NCI-H2227 treated with DMSO at 0.1 percent for 48 hours (cell line): ENCODE measurements at places on chromosomes 6 and 20.

DNA sequence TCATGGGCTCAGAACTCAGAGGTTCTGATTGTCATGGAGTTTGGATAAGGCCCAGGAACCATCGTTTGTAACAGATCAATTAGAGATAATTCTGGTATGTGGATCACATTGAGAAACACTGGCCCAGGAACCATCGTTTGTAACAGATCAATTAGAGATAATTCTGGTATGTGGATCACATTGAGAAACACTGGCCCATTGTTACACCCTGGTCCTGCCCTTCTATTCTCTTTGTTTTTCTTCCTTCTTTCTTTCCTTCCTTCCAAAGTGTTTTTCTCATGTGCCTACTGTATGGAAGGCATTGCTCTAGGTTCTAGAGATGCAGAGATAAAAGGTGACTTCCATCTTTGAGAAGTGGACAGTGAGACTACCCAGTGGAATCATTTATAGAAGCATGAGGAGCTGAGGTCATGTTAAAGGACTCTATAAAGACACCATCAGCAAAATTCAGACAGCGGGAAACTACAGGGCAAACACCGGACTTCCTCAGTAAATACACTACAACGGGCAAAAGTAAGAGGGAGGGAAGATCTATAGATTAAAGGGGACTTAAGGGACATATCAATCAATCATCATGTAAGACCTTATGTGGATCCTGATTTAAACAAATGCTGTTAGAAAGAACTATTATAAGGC, 153.8 kb downstream of the UNC5CL start:
- no peak for DNase-seq

DNA sequence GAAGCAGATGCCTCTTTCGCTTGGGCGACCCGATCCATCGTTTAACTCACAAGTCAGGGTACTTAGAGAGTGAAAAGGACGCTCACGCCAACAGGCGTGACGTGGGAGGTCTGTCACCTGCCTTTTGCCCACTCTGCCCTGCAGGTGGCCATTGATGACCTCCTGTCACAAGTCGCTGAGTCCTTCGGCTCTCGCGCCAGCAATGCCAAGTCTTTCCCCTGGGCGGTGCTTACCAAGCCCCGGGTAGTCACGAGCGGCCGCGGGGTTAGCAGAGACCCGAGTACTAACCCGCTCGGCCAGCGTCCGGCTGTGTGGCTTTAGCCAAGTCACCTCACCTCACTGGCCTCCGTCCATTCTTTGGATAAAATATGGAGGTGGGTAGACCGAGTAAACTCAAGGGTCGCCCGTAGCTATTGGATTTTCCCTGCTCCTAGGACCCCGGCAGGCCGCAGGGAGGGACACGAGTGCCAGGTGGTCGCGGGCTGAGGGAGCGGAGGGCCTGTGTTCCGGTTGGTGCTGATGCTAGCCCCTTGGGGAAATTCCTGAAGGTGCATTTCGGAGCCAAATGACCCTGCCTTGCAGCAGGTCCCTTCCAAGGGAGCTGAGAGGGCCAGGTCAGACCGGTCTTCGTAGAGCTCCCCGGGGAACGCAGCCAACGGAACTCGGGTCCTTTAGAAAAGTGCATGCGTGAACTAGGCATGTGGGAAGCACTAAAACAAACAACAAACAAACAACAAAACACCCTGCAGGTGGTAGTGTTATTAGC, 668 bp downstream of the PKIB start:
- DNase-seq: no peak

DNA sequence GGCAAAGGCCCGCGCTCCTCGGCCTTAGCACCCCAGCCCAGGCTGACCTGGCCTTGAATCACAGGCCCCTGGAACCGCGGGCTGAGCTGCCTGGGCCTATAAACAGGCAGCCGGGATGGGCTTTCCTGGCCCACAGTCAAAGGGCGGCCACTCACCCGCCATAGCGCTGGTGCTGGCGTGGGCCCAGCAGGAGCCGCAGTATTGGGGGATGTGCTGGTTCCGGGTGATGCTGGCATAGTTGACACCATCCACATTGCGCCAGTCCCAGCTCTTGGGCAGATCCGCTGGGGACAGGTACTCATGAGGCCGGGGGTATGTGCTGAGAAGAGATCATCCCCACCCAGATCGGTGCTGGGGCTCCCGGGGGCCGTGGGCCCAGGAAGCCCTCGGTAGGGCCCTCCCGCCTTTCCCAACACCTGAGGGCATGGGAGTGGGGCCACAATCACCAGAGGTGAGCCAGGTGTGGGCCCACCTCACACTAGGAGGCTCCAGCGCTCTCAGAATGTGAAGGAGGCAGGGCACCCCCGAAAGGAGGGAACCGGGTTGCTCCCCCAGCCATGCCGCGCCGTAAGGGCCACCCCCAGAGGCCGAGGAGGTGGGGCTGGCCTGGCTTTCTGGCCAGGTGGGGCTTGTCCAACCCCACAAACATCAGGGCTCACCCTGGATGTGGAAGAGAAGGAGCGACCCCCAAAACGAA, 739 bp downstream of the CTSZ start:
- no peak for DNase-seq

GRCh38 chr20:63748934-63749270, 9.3 kb downstream of the SLC2A4RG start:
- DNase-seq: no peak

DNA sequence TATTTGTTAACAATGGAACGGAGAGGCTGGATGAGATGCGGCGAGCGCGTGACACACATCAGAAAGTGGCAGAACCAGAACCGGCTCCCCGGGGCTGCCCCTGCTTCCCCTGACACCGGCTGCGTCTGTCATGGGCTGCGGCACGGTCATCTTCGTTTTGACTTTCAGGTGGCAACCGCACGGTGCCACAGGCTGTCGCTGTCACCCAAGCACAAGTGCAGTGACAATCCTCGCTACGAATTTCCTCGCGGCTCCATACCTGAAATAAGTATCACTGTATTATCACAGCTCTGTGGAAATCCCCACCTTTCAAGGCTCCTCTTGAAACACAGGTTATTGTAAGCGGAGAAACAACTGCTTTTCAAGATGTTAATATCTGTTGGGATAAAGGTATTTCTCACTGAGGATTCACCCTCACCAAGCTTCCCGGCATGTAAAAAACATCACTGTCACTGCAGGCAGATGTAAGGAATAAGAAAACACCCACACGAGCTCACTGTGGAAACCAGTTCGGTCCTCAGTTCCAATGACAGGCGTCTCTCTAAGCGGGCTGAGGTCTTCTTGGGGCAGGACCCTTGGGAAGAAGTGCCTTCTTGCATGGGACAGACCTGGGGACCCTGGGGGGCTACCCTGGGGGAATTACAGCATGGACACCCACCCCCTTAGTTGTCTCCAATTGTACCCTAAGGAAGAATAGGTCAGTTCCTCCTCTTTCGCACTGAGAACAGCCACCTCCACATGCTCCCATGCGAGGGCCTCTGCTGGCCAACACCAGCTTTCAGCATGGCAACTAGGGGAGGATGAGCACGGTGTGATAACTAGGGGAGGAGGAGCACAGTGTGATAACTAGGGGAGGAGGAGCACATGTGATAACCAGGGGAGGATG, 86.3 kb downstream of the DACT2 start:
- no peak for DNase-seq

GRCh38 chr20:62739067-62739466, 30.4 kb downstream of the NTSR1 start:
- DNase-seq: no peak

- no peak for DNase-seq
These were observed 41.8 kb downstream of the KCNS1 start for GRCh38 chr20:45059022-45059728.

GRCh38 chr20:33702861-33703260, 16.7 kb upstream of the E2F1 start:
- DNase-seq: no peak

- no peak for DNase-seq
These were observed 1.8 kb upstream of the SLC44A4 start for GRCh38 chr6:31880616-31881015.

DNA sequence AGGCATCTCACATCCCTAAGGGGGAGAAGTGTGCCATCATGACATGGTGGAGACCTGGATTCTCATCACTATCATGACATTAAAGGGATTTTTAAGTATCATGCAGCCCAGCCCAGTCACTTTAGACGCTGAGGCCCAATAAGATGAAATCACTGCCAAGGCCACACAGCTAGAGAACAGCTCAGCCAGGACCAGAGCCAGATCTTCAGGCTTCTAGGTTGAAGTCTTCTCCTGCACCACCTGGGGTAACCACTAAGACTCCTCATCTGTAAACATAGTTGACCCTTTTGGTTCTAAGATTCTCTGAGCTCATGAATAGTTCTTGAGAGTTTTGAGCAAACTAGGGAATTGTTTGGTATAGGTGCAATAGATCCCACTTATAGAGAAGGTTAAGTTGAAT, 125.1 kb downstream of the TCP11 start:
- DNase-seq: no peak

- DNase-seq: no peak
These were observed 212.3 kb upstream of the HEY2 start for GRCh38 chr6:125537090-125537489.

DNA sequence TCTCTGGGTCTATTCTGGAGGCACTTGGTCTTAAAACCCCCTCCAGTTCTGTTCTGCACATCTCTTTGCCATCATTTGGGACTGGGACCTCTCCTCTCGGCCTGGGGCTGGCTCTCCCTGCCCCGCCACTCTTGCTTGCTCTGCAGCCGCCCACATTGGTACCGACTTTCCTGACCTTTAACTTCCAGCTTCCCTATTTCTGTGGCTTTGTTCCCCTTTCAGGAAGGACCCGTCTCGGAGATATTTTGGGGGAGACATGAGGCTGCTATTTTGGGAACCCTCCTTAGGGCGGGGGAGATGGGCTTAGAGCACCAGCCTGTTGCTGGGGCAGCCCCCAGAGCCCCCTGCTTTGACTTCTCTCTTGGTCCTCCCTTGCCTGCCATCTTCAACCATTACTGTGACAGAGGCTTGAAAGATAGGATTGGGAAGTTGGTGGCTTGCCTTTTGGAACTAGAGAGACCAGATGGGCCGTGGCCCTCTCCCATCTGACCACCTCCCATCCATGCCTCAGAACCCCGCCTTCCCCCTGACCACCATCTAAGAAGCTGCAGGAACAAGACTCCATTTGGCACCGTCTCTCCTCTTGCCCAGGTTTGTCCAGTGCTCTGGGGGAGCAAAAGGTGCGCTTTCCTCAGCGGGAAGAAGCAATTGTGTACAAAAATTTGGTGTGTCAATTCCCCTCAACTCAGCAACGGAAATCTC, 914 bp downstream of the TREM2 start:
- no peak for DNase-seq

- DNase-seq: no peak
These were observed 91.1 kb upstream of the THBS2 start for GRCh38 chr6:169344750-169345065.

DNA sequence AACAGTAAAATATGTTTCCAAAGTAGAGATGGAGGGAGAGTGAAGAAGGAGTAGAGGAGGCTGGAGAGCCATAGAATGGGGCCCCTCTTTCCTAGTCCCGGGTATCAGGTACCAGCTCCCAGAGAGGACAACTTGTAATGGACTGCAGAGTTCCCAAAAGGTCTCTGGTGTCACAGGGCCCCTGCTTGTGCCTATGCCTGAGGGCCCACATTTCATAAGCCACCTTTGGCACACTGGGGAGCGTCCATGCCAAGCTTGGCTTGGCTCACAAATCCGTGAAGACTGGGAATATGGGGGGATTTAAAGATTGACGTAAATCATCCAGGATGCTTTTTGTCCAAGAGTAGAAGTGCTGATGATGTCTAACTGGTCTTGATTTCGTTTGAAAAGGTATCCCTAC, 16.4 kb upstream of the SLC22A3 start:
- DNase-seq: no peak

- DNase-seq: no peak
These were observed 12.1 kb upstream of the MICAL1 start for GRCh38 chr6:109467696-109468095.

DNA sequence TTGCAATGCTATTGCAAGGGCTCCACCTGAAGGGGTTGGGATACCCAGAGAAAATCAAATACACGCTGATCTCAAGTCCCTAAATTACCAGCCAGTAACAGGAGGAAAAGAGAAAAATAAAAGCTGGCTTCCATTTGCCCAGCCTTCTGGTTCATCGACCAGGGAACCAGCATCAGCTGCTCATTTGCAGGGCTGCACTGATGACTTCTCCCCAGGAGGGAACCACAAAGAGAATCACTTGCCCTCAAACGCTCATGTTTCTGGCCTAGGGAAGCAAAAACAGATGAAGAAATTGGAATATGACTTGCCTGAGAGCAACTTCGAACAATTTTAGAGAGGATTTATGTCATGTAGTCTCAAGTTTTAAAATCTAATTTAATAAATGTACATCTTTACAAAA, 119.7 kb downstream of the SH3BGRL2 start:
- peak; percentile 55 for DNase-seq

DNA sequence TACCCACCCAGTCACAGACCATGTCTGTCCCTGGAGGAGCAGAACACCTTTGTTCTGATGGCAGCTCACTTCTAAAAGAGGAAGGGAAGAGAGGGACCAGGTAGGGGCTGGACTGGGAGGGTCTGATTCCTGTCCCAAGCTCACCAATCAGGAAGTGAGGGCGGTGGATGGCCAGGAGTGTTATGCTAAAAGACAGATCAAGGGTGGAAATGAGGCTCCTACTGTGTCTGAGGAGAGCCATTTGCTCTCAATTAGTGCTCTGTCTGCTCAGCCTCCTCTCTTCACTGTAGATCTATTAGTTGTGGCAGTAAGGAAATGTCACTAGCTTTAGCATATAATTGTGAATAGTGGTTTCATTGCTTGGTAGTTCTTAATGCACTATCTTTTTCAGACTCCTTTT, 72.5 kb downstream of the ARMC2 start:
- no peak for DNase-seq

- DNase-seq: peak; percentile 12
These were observed 41.3 kb downstream of the TXLNB start for GRCh38 chr6:139250296-139251044.

- no peak for DNase-seq
These were observed 3.6 kb upstream of the BTN2A2 start for GRCh38 chr6:26379292-26379691.

- DNase-seq: no peak
These were observed 48.1 kb downstream of the SYNJ2 start for GRCh38 chr6:158029668-158030230.

- no peak for DNase-seq
These were observed 37.5 kb upstream of the ENPP5 start for GRCh38 chr6:46208303-46208702.

DNA sequence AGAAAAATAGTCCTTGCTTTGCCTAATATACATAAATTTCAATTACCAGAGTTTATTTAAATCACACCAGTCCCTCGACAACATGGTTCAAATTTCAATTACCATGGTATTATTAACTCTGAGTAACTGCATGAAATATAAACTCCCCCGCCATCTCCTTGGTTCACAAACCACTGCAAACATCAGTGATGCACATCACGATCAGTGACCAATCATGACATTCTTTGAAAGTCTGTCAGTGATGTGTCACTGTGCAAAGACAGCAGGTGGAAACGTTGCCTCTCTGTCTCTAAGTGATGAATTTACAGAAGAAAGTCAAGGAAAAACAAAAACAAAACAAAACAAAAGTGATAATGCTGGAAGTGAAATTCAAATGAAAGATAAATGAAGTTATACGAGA, 86.7 kb downstream of the TASP1 start:
- no peak for DNase-seq

- no peak for DNase-seq
These were observed 898 bp downstream of the LAMA4 start for GRCh38 chr6:112253498-112253840.

- no peak for DNase-seq
These were observed 2.1 kb downstream of the HLA-DQB1 start for GRCh38 chr6:32664354-32664753.

- DNase-seq: peak; percentile 67
These were observed 14.2 kb downstream of the ARID1B start for GRCh38 chr6:156791320-156791850.

- DNase-seq: no peak
These were observed 27.4 kb downstream of the EPHA7 start for GRCh38 chr6:93391965-93392364.

- no peak for DNase-seq
These were observed 470.5 kb downstream of the COL12A1 start for GRCh38 chr6:74735304-74735703.
